Breast epithelium (tissue), 4 donors: ENCODE measurements at places on chromosomes 2 and 18.

GRCh38 chr2:217023611-217024010 is 163.7 kb upstream of the TNP1 start:
- DNase-seq = no peak

- DNase-seq = no peak
Observed at GRCh38 chr2:10347562-10347948, 44.9 kb downstream of the HPCAL1 start.

DNA sequence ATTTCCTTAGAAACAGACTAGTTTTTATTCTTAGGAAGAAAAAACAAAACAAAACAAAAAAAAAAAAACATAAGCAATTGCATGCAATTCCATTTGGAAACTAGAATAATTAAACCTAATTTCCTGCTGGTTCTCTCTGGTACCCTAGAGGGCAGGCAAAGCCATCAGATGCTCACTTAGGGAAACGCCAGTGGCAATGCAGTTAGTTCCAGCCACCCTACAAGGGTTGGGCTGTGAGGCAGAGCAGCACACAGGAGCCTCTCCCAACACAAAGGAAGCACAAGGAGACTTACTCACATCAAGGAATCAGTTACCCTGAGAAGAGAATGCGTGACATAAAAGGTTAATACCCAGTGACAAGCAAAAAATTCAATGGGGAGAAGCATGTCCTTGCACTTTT is 28.8 kb downstream of the CCDC93 start:
- DNase-seq = no peak

- no peak for DNase-seq
Observed at GRCh38 chr18:23856466-23857163, 157.9 kb upstream of the TTC39C start.

DNA sequence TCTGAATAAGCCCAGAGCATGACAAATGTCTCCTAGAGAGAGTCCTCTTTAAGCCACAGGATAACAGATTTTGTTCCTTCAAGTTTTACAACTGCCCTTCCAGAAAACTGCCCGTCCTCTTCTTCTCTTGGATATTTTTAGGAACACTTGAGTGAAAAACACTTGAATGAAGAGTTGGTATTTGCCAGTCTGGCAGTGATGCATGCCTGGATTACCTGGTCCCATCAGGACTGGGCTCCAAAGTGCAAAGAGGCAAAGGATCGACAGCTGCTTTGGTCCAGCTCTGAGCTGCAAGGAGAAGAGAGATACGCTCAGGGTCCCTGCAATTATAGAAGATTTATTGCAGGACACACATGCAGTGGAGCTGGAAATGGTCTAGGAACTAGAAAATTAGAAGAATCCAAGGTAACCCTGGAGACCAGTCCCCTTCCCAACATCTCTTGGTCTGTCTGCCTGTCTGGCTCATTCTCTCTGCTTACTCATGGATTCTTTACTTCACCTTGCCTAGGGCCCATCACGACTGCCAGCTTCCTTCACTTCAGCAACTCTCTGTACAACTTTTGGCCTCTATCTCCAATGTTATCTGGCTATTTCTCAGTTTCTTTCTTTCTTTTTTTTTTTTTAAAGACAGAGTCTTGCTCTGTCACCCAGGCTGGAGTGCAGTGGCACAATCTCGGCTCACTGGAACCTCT is 112.1 kb upstream of the SIX2 start:
- DNase-seq = no peak

GRCh38 chr2:233768076-233768475 is 8.0 kb downstream of the UGT1A1 start:
- DNase-seq = no peak

DNA sequence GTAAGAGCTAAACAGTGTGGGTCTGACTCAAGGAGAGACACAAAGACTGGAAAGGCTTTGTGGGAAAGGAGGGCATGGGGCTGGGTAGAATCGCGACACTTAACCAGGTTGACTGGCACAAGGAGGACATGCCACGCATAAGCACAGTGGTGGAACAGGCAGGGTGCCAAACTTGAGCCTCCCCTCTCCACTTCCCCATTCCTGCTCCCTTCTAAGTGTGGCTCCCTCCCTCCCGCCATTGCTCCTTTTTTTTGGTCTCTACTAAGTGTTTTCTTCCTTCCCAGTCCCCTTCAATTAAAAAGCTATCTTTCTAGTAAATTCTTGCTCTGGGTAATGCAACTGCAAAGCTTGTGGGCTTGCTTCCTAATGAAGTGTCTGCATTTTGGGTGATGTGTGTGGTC is 40.3 kb upstream of the ZFP36L2 start:
- no peak for DNase-seq

DNA sequence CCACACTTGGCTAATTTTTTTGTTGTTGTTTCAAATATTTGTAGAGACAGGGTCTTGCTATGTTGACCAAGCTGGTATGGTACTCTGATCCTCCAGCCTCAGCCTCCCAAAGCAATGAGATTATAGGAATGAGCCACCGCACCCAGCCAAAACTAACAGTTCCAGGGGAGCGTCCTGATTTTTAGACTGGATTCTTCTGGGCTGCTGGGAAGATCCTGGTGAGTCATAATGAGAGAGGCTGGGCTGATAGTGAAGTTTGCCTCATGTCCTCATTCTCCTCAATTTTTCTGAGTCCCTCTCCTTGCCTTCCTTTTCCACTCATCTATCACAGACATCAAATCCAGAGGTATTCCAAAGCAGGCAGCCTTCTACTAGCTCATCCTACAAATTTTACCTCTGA is 81.3 kb downstream of the VSNL1 start:
- DNase-seq = no peak

DNA sequence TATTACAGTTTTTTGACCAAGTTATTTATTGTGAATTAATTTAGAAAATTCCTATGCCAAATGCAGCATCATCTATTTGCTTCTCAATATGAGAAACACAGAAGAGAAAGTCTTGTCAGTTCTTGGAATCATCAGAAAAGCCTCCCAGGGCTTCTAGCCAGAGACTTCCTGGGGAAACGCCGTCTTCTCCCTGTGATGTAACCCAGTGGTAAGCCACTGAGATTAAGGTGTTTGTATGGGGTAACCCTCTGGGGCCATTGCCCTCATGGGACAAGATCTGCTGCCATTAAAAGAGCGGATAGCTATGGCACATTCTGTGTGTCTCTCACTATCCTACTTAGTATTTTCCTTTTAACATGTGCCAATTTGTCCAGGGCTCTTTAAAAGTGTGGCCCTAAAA is 28.0 kb downstream of the ANKRD29 start:
- DNase-seq = no peak

DNA sequence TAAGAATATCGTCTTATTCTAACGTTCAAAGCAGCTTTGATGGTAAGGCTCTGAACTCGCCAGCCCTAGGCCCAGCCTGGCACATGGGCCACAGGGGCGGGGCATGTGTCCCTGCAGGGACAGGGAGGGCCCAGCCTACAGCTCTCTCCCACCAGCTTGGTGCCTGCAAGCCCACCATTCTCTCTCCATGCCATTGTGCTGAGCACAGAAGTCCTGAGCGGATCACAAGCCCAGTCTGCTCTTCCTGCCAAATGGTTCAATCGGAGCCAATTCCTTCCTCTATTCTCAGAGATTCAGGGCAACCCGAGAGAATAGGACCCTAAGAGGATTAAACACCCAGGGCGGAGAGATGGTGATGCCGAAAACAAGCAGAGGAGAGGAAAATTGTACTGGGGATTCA is 50.3 kb upstream of the APCDD1 start:
- no peak for DNase-seq

- no peak for DNase-seq
Observed at GRCh38 chr2:152875701-152876695, 157.6 kb downstream of the ARL6IP6 start.

GRCh38 chr2:43054367-43054766 is 172.0 kb downstream of the ZFP36L2 start:
- no peak for DNase-seq

GRCh38 chr2:222760301-222760897 is 88.9 kb downstream of the MOGAT1 start:
- no peak for DNase-seq

DNA sequence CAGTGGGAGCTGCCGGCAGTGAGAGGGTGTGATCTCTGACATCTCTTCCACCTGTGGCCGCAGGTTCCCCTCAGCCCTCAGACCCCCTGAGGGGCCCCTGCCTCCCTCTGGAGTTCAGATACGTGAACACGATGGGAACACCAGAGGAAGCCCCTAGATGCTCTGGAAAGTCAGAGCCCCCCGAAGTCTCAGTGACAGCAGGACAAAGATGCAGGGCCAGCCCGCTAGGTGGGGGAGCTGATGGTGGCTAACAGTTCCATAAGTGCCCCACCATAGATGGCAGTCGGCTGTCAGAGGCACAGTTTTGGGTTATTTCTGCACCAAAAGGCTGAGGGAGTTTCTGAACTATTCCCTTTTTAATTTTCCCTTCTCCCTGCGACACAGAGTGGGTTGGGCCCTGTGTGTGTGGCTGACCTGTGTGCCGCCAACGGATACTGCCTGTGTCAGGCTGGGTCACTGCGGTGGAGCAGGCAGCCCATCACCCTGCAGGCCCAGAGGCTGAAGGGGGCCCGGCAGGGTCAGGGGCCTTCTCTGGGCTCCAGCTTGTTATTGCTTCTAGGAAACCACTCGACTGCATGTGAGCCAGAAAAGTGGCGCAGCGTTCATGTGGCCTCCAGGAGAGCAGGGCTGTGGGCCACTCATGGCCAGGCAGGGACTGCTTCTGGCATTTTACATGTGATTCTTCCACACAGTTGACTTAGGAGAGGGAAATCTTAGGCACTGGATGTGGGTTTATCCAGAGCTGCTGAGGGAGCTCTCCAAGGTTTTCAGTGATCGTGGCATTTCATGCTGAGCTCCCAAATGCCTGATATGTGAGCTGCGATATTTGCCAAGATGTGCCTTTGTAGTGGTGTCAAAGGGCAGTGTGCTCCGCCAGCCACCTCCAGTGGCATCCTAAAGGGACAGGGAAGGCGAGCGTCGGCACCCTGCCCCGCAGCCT is 225.1 kb downstream of the SH3RF3 start:
- no peak for DNase-seq

DNA sequence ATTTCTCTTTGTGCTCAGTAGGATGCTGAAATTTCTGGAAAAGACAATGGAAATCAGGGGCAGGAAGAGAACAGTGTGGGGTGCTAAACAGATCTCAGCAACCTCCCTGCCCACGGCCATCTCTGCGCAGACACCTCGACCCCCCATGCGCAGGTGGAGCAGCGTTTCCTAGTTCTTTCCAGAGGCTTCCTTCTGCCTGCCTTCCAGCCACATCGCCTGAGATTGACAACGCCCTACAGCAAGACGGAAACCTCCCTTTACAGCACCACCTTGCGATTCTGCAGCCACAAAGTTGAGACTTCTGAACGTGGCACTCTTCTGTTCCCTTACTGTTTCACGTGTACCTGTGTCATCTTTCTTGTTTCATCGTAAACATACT is 31.4 kb upstream of the CASP8 start:
- no peak for DNase-seq

GRCh38 chr18:10041180-10041579 is 127.4 kb downstream of the VAPA start:
- DNase-seq = no peak

DNA sequence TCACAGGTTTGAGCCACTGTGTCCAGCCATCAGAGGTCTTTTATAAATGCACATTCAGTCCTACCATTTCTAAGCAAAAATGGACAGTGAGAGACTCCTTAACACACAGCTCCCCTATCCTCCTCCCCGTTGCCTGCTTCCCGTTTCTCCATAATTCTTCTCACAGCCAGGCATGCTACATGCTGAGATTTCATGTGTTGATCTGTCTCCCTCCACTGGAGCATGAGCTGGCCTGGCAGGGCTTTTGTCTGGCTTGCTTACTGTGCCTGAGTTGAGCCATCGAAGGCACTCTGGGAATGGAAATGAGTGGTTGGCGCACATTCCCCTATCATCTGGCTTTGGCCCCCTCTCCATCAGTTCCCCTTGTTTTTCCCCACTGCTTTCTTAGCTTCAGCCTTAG is 413.5 kb downstream of the PTPRM start:
- no peak for DNase-seq

GRCh38 chr2:212484563-212485080 is 54.0 kb downstream of the ERBB4 start:
- DNase-seq = no peak

- DNase-seq = peak; percentile 32
Observed at GRCh38 chr18:75635096-75635495, 207.6 kb upstream of the SMIM21 start.

DNA sequence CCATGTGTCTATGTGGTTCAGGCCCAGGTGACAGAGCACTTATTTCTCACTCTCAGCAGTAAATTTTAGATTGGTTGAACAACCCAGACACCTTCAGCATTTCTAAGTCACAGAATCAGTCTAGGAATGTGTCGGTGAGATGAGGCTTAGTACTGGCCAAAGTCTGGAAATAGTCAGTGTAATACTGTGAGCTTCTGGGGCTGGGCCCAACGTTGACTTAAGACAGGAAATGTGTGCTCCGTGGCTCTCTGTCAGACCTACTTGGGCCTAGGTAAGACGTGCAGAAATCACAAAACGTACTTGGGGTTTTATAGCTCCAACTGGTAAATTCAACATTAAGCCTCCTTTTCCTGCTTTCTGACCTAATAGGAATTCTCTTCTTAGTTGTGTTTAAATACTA is 160.3 kb upstream of the COL3A1 start:
- no peak for DNase-seq

GRCh38 chr18:4293337-4293736 is 161.8 kb downstream of the DLGAP1 start:
- DNase-seq = no peak

- no peak for DNase-seq
Observed at GRCh38 chr2:195543902-195544894, 112.8 kb upstream of the SLC39A10 start.

DNA sequence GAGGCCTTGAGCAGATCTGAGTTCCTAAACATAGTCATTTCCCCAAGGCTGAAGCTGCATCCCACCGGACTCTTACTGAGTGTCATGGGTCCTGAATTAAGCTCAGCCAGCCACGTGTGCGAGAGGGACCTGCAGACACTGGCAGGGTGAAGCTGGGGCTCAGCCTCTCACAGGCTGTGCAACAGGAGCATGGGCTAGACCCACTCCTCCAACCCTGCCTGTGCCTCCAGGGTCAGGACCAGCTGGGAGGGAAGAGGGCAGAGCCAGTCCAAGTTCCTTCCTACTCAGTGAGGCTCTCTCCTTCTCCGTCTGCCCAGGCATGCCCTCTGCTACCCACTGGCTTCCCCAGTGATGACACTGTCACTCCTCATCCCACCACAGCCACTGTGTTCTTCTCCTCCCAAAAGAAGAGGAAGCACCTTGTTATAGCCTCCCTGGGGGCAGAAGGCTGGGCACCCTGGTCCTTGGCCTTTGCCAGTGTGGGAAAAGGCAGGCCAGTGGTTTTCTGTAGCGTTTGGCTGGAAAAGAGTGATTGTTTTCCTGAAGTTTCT is 78.9 kb downstream of the KCNF1 start:
- DNase-seq = no peak

- DNase-seq = no peak
Observed at GRCh38 chr2:102424754-102425153, 1.8 kb downstream of the IL18RAP start.

DNA sequence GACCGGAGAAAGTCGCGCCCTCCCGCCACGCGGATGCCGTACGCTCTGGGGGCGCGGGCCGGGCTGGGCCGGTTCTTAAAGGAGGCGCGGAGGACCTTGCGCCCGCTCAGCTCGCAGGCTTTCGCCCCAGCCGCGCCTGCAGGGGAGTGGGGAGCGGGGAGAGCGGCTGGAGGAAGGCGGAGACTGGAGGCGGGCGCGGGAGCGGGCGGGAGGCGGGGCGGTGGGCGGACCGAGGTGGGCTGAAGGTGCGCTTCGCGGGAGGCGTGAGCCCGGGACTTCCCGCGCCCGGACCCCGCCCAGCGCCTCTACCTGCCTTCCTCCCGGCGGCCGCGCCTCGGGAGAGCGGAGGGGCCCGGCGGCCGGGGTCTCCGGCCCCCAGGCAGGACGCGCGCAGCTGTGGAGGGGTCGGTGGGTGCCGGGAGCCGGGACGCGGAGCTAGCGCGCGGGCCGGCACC is at the start of gene ADRA2B:
ADRA2B (minus strand) TSS at position 148 of the 455 bp plus-strand sequence. CDS start 422 bp downstream, outside the sequence.
- peak; percentile 66 for DNase-seq

- no peak for DNase-seq
Observed at GRCh38 chr2:79389481-79389880, 123.4 kb upstream of the CTNNA2 start.
